ENCODE measurements at places on chromosomes 5 and 9.

GRCh38 chr5:78734950-78735349, 86.4 kb upstream of the LHFPL2 start:
- DNase-seq, result no peak

DNA sequence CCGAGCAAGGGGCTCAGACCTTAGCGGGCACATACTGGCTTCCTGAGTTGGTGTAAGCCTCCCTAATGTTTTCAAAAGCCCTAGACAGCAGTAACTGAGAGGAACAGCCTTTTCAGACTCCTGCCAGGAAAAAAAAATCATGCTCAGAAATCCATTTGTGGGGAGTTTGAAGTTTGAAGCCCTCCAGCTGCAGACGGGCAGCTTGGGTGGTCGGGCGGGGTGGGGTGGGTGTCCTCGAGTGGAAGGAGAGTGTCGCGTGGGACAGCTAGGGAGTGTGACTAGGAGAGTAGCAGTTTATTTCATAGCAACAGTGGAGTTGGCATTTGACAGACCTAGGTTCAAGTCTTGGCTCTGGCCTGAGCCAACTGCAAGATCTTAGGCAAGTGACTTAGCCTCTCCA, 90.7 kb upstream of the PITX1 start:
- no peak for DNase-seq

DNA sequence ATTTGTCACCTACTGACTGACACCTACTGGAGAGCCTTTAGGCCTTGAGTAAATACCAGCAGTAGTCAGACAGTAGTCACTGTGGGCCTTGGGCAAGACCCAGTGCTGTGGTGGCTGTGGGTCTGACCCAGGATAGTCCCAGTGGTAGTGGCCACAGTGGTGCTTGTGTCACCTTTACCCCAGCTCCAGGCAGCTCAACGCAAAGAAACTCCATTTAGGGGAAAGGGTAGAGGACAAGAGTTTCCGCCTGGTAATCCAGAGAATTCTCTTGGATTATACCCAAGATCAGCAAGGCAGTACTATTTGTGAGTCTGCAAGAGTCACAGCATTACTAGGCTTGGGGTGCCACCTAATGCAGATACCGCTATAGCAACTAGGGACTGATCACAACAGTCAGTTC, 28.9 kb downstream of the CERT1 start:
- no peak for DNase-seq

- DNase-seq, result no peak
These were observed 357.5 kb downstream of the CAAP1 start for GRCh38 chr9:26535151-26535550.

GRCh38 chr9:127022913-127023660, 99.3 kb downstream of the ANGPTL2 start:
- no peak for DNase-seq

DNA sequence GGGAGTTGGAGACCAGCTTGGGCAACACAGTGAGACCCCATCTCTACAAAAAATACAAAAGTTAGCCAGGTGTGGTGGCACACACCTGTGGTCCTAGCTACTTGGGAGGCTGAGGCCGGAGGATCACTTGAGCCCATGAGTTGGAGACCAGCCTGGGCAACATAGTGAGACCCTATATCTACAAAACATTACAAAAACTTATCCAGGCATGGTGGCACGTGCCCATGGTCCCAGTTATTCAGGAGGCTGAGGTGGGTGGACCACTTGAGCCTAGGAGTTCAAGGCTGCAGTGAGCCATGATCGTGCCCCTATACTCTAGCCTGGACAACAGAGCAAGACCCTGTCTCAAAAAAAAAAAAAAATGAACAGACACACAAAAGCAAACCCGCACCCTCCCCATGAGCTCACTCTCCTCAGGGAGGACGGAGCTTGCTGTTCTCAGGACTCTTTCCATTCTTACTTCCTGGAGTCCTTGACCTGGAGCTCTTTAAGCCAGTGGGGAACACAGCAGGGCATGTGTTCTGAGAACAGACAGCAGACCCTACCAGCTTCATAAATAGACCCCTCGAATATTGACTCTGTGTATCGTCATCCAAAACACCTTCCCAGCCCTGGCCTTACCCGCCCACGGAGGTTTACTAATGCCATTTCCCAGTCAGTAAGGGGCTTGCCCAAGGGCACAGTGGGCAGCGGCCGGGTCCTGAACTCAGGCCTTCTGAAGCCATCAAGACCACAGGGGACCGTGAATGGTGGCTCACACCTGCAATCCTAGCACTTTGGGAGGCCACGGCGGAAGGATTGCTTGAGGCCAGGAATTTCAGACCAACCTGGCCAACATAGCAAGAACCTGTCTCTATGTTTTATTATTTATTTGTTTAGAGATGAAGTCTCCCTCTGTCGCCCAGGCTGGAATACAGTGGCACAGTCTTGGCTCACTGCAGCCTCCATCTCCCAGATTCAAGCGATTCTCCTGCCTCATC, 11.1 kb downstream of the PTGES2 start:
- no peak for DNase-seq

- no peak for DNase-seq
These were observed at the start of gene THBS4 for GRCh38 chr5:80034962-80035821. THBS4 (plus strand) TSS chr5:80035348; CDS start chr5:80035538, 190 bp downstream.

DNA sequence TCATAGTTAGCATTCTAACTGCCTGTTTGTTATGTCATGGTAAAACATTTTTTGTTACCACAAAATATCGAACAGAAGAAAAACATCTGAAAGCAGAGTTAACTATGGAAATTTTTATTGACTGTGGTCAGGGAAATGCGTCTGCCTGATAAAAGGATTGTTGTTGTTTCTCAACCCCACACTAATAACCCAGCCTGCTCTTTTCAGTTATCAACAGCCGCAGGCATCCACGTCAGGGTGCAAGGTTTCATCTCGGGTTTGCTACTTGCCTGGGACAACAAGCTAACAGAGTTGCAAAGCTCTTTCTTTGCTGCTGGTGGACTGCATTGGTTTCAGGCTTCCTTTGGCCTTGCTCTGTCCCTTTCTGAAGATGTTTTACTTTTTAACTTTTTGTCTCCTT, 969.2 kb downstream of the CDH18 start:
- no peak for DNase-seq

DNA sequence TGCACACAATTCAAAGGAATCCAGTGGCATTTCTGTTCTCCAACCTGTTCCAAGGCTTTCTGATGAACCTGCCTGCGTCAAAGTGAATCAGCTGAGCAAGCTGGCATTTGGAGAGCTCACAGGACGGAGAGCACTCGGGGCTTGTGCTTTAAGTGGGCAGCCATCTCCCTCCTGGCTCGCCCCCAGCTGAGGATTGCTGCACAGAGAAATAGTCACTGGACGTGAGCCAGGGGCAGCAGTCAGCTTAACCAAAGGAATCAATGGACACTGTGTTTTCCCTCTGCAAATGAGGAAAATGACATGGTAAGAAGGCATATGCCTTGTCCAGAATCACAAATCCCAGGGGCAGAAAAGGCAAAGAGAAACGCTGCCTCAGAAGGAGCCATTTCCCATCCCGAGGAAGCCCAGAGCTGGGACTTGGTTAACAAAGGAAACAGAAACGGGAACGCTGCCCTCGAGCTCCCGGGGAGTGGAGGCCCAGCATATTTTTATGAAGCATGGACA, 299.4 kb downstream of the ZSWIM6 start:
- DNase-seq, result no peak

GRCh38 chr5:463952-464351, 21.0 kb downstream of the EXOC3 start:
- DNase-seq, result no peak

DNA sequence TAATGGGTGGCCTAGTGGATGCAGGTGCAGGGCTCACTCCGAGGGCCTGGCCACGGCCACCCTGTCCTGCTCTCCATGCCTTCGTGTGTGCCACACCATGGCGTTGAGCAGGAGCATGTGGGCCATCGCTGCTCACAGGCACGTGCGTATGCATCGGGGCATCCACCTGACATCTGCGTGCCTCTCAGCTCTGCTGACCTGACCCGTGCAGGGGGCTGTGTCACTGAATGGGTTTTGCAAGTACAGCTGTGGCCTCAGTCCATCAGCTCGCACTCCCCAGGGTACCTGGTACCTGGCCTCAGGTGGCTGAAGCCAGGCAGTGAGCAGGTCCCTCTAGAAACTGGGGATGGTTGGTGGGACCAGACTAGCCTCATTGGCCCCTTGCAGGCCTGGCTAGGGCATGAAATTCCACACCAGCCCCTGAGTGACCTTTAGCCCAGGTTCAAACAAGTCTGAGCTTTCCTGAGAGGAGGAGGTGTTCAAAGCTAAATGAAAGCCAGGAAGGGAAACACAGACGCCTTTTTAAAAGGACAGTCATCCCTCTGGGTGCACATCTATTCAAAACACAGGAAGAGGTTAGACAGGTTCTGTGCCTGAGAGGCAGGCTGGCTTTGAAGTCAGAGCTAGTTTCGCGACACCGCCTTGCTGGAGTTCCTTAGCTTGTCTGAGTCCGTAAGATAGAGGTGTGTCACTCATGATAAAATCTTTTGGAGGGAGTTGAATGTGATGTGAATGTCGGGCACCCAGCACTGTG, 74.0 kb downstream of the MACROH2A1 start:
- DNase-seq, result no peak

DNA sequence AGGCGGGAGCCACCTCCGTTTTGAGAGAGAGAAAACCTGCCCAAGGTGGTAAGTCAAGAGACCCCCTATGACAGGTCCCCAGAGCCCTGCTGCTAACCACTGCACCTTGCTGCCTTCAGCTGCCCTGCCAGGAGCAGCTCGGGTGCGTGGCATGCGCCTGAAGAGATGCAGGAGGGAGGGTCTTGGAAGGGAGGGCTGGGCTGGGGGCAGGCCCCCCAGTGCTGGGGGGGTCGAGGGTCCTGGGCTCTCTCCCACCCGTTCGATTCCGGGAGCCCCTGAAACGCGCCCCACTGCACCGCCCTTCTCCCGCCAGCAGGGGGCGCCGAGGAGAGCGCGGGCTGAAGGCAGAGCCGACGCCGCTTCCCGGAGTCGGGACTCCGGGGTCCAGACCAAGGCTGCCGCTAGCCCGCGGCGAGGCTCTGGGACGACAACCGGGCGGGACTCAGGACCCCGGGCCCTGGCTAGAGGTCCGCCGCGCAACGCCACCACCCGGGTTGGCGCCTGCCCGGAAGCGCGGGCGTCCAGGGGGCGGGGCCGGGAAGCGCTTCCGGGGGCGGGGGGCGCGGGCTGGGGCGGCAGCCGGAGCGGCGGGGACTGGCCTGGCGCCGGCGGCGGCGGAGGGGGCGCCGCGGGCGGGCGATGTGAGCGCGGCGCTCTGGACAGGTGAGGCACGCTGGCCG, at the start of gene ZBTB34:
Gene ZBTB34, plus strand, starts transcription at position 563 of the 680 bp plus-strand sequence. CDS start 18,761 bp downstream, outside the sequence.
- peak; percentile 61 for DNase-seq

DNA sequence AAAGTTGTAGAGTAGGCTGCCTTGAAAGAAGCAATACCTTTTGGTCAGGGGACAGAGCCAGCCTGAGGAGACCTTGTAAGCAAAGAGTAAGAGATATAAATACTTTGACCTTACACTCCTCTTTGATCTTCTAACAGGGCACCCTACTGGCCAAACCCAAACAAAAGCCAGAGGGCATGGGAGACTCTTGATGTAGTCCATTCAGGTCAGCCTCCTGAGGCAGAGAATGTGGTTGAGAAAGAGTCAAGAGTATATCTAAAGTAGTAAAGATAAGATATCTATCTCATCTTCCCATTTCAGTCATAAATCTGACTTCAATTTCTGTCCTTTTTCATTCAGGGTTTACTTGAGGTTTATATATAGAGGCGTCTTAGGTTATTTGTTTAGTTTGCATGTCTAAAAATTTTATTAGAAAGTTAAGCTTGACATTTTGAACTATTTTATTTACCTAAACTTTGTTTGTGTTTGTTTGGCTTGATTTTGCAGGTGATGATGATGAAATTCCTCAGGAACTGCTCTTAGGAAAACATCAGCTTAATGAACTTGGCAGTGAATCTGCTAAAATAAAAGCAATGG, 125.7 kb downstream of the NIPBL start:
- DNase-seq, result no peak

DNA sequence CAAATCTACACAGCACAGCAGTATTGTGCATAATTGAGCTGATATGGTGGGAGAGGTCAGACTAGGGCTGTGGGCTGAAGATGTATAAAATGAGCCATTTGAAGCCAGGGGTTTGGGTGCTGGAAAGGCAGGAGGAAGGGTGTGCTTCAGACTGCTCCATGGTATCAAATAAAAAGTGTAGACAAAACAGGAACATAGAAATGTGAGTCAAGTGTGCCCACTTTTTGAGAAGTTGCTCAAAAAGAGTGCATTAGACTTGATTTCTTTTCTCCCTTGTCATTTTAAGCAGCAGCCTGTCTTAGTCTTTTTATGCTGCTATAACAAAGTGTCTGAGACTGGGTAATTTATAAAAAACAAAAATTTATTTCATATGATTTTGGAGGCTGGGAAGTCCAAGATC, 55.8 kb upstream of the ZFAND5 start:
- no peak for DNase-seq

GRCh38 chr5:124259017-124259416, 487.4 kb downstream of the ZNF608 start:
- DNase-seq, result no peak

DNA sequence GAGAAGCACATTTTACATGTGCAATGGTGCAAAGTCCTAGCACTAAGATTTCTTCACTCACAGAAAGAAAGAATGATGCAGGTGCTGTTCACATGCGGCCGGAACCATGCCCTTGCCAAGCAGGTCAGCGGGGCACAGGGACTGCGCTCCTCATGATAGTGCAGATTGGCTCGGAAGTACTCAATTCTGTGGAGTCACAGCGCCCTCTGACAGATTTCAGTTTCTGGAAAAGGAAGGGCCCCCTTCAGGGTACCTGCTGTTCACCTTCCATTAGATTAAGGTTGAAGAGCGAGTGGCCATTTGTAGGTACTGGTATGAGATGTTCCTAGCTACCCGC, 75.7 kb downstream of the TMC1 start:
- DNase-seq, result no peak

DNA sequence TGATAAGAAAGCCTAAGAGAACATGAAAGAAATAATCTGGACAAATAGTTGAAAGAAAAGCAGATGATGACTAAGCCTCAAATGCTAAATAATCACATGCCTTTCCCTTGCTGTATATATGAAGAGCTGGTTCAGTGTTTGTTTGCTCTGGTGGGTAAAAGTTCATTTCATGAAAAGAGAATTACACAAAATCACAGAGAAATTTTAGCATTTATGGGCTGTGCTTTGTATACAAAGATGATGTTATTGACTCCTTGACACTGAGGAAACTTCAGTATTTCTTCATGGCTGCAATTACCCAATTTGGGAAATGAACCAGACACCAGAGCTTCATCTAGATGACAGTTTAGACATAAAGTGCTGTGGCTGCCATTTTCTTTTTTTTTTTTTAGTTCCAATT, 527.2 kb downstream of the NR2F1-AS1 start:
- no peak for DNase-seq

- no peak for DNase-seq
These were observed 419.9 kb upstream of the CDH9 start for GRCh38 chr5:27458287-27458686.

- no peak for DNase-seq
These were observed 36.1 kb upstream of the NDFIP1 start for GRCh38 chr5:142072488-142072887.

DNA sequence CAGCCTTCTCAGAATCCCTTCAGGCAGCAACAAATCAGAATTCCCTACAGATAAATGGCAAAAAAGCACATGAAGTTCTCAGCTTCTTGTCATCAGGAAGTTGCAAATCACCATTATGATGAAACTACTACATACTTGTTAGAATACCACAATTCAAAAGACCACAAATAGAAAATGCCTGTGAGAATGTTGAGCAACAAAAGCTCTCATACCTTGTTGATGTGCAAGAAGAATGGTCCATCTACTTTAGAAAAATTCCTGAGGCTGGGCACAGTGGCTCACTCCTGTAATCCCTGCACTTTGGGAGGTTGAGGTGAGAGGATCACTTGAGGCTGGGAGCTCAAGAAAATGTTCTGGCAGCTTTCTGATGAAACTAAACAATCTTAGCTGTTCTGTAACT, 278.1 kb downstream of the ICE1 start:
- DNase-seq, result no peak
